Fibroblast of lung (primary cell): ENCODE measurements at places on chromosomes 3 and 15.

DNA sequence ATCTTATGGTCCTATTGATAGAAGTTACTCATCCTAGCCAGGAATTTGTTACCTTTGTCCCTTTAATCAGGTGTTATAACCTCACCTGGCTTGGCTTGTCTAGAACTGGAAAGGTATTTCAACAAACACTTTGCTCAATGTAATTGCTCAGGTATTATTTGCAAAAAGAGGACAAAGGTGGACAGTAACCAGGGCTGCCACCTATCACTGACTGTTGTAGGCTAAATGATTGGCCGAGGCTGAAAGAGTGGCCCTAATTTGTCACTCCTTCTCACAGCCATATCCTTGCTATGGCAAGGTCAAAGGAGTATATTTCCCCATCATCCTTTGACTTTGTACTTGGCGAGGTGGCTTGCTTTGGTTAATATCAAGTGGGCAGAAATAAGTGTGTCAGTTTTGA lies 2.7 kb upstream of the SELENOS start:
- no peak for DNase-seq

- DNase-seq = no peak
These were observed 44.8 kb upstream of the NTRK3 start for GRCh38 chr15:88301311-88301710.

- DNase-seq = no peak
These were observed at the start of gene TLR9 for GRCh38 chr3:52225452-52226228. Gene TLR9, minus strand, starts transcription at chr3:52225645. Its CDS starts 116 bp downstream, at chr3:52225529.

- no peak for DNase-seq
These were observed 231.0 kb downstream of the ITPR1 start for GRCh38 chr3:4724051-4724629.

DNA sequence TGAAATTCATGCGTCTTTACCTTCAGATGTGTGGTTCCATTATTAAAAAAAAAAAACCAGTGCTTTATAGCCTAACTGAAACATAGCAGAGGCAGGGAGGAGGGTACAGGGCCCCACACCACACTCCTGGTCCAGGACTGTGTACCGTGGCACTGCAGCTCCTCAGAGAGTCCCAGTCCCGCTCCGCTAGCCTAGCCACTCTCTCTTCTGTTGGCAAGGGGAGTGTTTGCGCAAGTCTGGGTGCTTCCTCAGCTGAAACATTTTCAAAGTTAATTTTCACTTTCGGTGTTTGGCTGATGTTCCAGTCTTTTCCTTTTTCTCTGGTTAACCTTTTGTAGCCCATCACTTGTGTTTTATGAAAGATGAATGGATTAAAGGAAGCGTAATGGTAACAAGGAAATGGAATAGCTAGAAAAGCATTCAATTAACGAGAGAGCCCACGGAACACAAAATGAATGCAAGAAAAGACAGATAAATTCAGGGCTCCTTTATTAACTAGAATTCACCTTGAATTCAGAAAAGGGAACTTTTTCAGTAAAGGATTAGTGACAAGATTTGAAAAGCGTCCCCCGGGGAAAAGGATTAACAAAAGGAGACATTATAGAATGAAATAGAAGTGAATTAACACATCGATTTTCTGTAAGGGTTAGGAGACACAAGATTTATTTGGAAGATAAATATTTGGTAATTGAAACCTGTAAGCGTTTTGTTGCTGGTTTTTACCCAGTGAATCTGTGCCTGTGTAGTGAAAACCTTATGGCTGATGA lies 177.0 kb downstream of the CACNA2D3 start:
- no peak for DNase-seq

DNA sequence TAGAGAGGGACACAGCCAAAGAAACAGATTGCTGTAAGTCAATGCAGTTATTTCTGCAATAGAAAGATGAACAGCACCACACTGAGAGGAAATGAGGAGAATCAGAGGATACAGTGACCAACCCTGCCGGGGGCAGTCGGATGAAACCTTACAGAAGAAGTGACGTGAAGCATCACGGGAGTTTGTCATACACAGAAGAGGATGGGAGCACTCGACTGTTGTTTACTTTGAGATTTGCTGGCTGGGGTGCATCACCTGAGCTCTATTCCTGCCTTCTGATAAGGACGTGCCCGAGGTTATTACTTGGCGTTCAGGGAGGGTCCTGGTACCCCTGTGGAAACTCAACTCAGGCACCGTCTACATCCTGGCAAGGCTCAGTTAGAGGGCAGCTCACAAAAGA lies 45.4 kb downstream of the MAGEF1 start:
- no peak for DNase-seq

DNA sequence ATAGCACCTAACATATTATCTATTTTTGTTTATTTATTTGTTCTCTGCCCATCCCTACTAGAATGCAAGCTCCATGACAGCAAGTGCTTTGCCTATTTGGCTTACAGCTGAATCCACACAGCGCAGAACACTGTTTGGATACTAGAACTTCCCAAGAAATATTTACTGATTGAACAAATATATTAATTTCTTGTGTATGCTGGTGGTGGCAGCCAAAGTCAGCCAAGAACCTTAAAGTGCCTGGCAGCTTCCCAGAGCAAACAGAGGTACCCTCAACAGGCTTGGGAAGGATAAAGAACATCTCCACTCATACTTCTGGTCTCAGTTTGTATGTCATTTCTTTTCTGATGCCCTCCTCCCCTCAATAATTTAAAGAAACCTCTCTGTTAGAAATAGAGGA lies 111.8 kb upstream of the SLC25A36 start:
- DNase-seq = no peak

DNA sequence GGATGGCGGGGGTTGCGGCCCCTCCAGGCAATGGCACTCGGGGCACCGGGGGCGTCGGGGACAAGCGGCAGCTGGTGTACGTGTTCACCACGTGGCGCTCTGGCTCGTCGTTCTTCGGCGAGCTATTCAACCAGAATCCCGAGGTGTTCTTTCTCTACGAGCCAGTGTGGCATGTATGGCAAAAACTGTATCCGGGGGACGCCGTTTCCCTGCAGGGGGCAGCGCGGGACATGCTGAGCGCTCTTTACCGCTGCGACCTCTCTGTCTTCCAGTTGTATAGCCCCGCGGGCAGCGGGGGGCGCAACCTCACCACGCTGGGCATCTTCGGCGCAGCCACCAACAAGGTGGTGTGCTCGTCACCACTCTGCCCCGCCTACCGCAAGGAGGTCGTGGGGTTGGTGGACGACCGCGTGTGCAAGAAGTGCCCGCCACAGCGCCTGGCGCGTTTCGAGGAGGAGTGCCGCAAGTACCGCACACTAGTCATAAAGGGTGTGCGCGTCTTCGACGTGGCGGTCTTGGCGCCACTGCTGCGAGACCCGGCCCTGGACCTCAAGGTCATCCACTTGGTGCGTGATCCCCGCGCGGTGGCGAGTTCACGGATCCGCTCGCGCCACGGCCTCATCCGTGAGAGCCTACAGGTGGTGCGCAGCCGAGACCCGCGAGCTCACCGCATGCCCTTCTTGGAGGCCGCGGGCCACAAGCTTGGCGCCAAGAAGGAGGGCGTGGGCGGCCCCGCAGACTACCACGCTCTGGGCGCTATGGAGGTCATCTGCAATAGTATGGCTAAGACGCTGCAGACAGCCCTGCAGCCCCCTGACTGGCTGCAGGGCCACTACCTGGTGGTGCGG lies 1.9 kb downstream of the CHST2 start:
- DNase-seq = peak; percentile 85

DNA sequence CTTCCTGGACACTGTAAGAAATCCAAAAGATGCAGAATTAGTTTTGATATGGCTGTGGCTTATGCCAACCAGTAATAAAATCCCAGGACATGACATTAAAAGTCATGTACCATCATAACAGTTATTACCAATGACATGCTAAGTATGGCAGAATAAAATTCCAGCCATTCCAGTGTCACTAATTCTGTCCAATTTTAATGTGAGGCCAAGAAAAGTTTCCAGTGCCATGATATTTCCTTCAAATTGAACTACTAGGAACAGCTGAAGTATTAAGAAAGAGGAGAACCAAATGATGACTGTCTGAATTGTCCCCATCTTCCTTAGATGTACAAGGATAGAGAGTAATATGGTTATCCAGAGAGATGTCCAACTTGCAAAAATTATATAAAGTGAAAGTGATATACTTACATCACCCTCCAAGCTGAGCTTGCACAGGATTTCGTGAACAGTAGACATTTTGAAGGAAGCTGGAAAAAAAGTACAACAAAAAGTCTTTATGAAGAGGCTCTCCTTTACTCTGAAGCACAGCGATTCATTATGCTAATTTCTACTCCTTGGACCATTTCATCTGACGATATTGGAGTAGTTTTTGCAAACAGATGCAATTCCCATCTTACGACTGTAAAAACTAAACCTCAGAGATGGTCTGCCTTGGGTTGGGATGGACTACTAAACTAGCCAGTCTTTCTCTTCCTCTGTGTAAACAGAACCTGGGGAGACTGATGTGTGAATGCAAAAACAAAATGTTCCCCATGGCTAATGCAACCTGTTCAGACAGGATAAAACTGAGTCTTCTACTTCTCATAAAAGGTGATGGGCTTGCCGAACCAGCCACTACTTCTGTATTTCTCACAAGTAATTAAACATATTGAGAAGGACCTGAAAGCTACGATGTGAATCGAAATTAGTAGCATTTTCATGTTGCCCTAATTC lies 11.9 kb downstream of the ANXA2 start:
- DNase-seq = no peak

DNA sequence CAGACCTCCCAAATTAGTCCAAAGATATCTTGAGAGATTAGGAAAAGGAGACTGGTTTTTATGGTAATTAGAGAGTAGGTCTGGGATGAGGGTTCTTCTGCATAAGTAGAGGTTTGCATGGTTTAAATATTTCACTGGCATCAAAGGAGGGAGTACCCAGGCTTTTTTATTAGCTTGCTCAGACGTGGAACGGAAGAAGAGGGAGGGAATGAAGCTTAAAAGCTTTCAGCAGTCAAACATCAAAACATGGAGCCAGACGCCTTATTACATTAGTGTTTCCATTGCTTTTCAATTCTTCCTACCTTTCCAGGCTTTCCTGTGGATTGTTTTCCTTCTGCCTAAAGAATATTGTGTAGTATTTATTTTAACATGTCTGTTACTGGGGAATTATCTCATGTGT lies 342.1 kb upstream of the SOX2 start:
- DNase-seq = no peak

- no peak for DNase-seq
These were observed 179.1 kb upstream of the RGMA start for GRCh38 chr15:93268066-93268465.

- DNase-seq = no peak
These were observed 796.1 kb downstream of the TBL1XR1 start for GRCh38 chr3:176401211-176401610.

GRCh38 chr3:126858887-126859286 lies 124.0 kb upstream of the PLXNA1 start:
- DNase-seq = peak; percentile 65

DNA sequence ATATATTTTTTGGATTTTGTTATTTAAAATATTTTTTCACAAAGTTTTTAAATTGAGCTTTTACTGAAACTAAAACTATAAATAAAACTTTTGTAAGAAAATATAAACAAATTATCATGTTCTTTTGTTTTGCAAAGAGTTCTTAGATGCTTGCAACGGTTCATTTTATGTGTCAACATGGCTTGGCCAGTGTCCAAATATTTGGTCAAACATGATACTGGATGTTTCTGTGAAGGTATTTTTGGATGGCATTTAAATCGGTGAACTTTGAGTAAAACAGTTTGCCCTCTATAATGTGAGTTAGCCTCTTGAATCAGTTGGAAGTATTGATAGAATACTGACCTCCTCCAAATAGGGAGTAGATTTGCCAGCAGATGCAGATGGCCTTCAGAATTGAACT lies 612.6 kb upstream of the NECTIN3 start:
- DNase-seq = no peak
